ENCODE measurements at places on chromosomes 1 and 21.

DNA sequence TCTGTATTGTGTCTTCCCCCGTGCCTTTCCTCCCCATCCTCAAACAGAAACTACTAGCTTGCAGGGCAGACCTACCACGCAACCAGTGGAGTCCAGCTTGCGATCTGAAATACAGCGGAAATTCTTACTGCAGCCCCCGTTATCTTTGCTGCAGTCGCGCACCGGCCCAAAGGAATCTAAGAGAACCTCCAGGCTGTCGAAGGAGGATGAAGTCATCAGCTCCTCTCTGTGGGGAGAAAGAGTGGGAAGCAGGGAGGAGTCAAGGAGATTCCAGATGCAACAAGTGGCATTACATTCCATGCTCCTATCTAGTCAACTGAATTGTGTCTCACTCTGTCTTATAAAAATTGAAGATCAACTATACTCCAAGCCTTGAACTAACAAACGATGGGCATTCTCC lies 206.9 kb downstream of the ASTN1 start:
- no peak for DNase-seq

- DNase-seq: peak; percentile 76
These were observed 25.8 kb downstream of the ABCA4 start for GRCh38 chr1:94095112-94095637.

- peak; percentile 53 for DNase-seq
These were observed 40.9 kb upstream of the SLC6A9 start for GRCh38 chr1:44072204-44072603.

- no peak for DNase-seq
These were observed 62.1 kb downstream of the CLIC6 start for GRCh38 chr21:34730756-34731445.

DNA sequence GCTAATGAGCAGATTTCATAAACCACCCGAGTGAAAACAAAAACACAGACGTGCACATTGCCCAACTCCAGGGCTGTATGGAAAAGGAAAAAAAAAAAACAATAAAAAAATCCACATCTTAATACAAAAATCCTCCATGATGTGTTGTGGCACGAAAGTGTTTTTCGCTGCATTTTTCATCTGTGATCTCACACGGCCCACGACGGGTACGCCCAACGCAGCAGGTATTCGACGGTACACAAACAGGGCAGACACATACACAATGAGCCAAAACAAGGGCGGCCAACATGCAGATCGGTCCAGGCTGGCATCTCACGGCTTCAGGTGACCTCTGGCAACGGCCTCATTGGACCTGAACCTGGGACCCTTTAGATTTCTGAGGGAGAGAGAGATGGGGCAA lies 31.1 kb downstream of the CASZ1 start:
- DNase-seq: no peak

DNA sequence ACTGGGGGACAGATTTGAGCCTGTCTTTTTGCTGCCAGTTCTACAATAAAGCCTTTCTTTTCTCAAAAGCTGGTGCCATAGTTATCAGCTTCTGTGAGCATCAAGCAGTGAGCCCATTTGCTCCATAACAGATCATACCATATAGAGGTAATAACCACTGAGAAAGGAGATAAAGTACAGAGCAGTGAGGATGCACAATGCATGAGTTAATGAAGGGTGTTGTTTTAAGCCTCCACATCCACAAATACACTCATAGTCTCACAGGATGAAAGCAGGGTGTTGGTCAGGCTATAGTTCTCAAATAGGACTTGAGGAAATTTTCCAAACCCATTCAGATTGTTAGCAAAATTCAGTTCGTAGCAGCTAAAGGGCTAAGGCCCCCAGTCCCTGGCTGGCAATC lies 25.6 kb upstream of the SLC35A3 start:
- no peak for DNase-seq

DNA sequence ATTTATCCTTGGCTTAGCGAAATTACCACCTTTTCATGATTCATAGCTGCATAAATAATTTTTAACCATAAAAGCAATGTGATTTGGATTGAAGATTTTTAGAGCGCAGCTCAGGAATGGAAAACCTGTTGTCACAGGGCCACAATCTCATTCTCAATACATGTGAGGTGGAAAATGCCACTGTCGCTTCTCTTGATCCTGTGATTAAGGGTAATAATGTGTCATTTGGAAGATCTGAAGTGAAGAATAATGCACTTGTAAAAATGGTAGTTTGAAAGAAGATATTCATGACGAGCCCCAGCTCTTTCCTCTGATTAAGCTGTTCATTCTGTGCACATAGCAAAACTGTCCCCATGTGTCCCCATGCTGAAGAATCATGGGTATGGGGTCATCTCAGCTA lies 230.4 kb downstream of the BACH1 start:
- DNase-seq: no peak

- no peak for DNase-seq
These were observed 100.4 kb downstream of the CACHD1 start for GRCh38 chr1:64570267-64570855.

DNA sequence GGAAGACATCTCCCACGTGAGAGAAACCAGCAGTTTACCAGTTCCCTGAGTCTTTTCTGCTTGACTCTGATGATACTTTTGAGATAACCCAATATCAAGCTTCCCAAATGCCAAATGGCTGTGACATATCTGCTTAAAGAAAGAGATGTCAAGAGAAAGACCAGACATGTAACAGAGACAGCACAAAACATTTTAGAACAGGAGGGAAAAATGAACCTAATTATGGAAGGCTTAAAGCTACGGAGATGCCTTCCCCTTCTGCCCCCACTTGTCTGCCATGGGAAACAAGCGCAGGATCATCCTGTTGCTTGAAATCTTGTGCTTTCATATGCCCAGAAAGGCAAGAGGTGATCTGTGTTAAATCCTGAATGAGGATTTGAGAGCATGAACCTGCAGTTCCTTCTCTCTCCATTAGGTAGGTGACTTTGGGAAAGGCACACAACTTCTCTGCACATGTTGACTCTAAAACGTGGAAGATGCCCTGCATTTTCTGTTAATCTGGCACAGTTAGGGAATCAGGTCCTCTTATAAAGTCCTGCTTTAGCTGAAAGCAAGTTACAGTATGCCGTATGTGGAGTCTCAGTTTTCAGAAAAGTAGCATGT lies 46.7 kb upstream of the MTR start:
- DNase-seq: no peak

GRCh38 chr1:172203135-172203823 lies 217.2 kb upstream of the C1orf105 start:
- peak; percentile 26 for DNase-seq

Measured in AG08396 (cell line).